ENCODE measurements at places on chromosomes 7 and 10.

- DNase-seq = no peak
Measured at GRCh38 chr7:50552921-50553320, 12.3 kb downstream of the DDC start.

DNA sequence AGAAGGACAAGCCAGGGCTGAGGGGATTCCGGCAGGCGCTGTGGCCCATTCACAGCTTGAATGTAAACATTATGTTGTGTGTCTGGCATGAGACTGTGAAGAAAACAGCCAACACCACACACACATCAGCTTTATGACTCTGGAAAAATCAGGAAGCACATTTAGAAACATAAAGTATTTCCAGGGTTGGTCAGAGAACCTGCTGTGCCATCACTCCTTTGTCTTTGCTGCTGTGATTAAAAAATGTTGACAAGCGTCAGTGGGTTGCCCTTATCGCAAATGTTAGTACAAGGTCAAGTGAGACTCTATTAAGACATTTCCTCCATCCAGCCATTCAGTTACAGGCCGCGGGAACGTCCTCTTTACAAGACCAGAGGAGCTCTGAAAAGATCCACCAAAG, 95.4 kb downstream of the TAX1BP1 start:
- DNase-seq = no peak

DNA sequence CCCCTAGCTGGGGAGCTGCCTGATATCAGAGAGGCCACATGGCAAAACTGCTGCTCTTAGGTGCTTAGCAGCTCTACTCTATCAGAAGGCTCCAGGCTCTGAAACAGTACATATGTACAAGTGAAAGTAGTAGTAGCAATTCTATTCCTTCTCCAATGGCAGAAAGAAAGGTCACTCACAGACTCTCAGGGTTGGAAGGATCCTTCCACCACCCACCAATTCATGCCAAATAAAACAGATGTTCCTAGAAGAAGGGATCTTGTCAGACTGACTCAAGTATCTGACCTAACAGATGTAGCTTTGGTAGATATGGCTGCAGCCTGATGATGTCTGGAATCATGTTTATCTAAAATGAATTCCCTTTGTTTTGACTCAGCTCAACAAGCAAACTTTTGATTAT, 8.0 kb upstream of the ALDH18A1 start:
- no peak for DNase-seq

- no peak for DNase-seq
Measured at GRCh38 chr10:76544789-76545188, 1092.8 kb downstream of the KCNMA1 start.

- no peak for DNase-seq
Measured at GRCh38 chr10:109862041-109862440, 61.3 kb downstream of the XPNPEP1 start.

GRCh38 chr10:131141207-131141606, 170.3 kb downstream of the TCERG1L start:
- no peak for DNase-seq

GRCh38 chr7:120337308-120337907, 64.4 kb downstream of the KCND2 start:
- DNase-seq = no peak

GRCh38 chr7:155969192-155969929, 157.1 kb upstream of the SHH start:
- no peak for DNase-seq

DNA sequence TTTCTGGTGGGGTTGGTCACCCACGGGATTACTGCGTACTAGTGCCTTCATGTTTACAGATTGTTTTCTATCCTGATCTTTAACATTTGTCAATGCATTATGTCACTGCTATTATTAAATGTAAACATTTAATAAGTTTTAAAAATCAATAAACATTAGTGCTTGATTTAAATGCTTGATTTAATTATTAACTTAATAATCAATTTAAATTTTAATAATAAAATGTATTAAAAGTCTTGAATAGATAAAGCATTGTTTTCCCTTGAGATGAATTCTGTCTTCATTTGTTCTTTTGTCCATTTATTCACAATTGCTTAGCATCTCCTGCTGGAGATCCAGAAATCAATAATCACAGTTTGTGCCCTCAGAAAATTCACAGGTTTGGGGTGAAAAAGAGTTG, 201.8 kb upstream of the HDAC9 start:
- no peak for DNase-seq

GRCh38 chr10:30510932-30511700, 77.1 kb downstream of the MAP3K8 start:
- DNase-seq = no peak

- no peak for DNase-seq
Measured at GRCh38 chr10:95877881-95878280, 29.9 kb upstream of the CC2D2B start.

DNA sequence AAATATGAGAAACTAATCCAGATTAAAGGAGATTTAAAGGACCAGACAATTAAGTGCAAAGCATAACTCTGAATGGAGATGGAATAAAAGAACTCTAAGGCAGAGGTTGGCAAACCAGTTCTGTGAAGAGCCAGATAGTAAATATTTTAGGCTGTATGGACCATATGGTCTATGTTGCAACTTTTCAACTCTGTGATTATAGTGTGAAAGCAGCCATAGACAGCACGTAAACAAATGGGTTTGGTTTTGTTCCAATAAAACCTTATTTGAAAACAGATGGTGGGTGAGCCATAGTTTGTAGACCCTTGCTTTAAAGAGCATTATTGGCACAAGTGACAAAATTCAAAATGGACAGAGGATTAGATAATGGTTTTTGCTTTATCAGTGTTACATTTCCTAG, 884.1 kb downstream of the CCSER2 start:
- DNase-seq = no peak

DNA sequence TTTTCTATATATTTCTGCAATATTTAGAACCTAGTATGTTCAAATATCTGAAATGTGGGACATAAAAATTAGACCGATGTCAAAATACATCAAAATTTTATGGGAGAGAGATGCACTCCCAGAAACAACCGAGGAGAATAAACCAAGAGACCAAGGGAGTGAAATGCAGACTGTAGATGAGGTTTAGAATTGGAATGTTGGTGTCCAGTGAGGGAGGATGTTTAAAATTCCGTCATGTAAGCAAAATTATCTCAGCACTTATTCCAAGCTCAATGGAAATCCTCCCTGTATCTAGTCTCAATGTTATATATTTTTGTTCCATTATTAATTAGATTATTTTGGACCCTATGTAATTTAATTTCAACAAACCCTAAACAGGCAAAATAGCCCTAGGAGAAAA, 61.9 kb upstream of the MAGI2 start:
- DNase-seq = no peak

- no peak for DNase-seq
Measured at GRCh38 chr7:113809581-113809980, 109.2 kb downstream of the PPP1R3A start.

DNA sequence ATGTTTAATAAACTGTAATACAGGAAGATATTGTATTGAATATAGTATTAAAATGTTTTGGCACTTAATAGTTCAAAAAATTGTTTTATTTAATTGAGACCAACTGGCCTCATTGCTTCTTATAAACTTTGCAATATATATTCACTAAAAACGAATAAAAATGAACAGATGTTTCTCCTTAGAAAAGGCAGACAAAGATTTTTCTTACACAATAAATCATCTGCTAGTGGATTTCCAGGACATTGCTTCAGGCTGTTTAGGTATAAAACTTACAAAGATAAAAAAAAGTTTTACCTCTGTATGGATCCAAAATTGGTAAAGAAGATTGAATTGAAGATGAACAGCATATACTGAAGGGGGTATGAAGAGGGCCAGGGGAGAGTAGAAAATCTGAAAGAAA, 143.6 kb downstream of the AGMO start:
- no peak for DNase-seq

GRCh38 chr7:52547308-52547910, 488.0 kb upstream of the POM121L12 start:
- no peak for DNase-seq

- DNase-seq = no peak
Measured at GRCh38 chr7:96416599-96416998, 94.7 kb upstream of the SLC25A13 start.

- no peak for DNase-seq
Measured at GRCh38 chr7:14937581-14937980, 35.0 kb upstream of the DGKB start.

DNA sequence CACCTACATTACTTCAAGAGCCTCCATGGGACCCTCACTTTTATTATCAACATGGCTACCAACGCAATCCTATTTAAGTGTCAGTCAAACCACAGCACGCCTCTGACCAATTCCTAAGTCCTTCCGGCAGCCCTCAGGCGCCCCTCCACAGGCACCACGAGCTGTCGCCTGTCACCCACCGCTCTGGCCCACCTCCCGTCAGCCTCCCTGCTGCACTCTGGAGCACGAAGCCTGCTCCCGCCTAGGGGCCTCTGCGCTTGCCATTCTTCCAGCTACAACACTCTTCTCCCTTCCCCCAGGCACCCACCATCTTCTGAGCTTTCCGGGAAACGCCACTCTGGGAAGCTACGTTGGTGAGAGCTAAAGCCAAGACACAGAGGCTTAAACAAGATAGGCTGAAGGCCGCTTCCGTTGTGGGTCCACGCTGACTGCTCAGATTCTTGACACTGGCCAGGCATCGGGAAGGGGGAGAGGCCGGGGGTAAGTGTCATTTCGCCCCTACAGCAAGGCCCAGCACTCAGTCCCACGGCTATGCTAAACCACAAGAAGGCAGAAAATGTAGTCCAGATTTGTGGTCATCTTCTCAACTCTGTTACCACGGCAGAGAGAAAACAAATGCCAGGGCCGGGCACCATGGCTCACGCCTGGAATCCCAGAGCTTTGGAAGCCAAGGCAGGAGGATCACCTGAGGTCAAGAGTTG, 56.7 kb downstream of the GNA12 start:
- DNase-seq = no peak

DNA sequence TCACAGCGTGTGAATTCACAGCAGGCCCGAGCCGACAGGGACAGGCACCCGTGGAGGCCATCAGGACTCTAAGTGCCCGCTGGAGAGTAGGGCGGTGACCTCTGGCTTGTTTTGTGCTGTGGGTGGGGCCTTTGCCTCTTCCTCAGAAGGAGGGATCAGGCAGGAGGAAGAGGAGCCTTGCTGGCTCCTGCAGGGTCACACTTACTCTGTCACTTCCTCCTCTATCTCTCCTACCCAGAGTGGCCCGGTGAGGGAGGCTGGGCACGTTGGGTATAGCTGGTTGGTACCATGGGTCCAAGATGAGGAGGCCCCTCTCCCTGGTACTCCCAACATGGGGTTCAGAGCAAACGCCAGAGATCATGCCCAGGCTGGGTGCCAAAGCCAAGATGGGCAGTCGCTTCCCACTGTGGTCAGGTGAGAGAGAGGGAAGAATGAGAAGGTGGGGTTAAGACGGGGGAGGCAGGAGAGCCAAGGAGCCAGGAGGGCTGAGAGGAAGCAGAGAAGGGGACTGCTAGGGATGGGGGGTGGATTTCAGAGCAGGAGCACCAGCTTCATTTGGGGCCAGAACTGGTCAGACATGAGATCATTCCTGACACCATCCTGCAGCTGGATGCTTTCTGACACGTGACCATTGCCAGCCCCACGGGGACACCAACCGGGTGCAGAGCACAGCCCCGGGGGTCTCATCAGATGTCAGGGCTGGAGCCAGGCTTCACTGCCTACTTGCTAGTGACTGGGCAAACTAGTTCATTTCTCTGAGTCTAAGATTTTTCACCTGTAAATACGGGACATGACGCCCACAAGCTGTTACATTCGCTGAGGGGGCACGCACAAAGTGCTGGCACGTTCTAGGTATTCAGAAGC, 54.8 kb upstream of the CACUL1 start:
- DNase-seq = no peak

DNA sequence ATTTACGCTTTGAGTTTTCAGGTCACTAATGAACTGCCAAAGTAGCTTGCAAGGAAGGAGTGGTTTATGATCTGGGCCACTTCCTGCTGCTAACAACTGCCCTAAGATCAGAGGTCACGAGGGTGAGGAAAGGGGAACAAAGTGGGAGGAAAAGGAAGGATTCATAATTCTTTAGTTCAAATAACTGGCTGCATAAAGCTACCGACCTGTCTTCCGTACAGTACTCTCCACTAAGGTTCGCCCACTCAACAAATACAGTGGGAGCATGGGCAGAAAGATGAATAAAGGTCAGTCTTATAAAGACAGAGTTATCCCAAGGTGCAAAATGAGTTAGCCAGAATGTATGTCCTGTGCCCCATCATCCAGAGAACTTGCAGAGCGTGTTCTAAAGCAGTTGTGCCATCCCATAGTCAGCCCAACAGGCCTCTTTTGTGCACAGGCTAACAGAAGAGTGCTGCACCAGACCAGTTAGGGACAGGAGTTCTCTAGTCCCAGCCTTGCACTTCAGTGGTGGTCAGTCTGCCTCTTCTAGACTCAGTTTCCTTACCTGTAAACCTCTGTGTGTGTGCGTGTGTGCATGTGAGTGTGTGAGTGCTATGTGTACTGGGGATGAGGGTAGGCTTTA, 65.9 kb downstream of the CREB3L2 start:
- no peak for DNase-seq

DNA sequence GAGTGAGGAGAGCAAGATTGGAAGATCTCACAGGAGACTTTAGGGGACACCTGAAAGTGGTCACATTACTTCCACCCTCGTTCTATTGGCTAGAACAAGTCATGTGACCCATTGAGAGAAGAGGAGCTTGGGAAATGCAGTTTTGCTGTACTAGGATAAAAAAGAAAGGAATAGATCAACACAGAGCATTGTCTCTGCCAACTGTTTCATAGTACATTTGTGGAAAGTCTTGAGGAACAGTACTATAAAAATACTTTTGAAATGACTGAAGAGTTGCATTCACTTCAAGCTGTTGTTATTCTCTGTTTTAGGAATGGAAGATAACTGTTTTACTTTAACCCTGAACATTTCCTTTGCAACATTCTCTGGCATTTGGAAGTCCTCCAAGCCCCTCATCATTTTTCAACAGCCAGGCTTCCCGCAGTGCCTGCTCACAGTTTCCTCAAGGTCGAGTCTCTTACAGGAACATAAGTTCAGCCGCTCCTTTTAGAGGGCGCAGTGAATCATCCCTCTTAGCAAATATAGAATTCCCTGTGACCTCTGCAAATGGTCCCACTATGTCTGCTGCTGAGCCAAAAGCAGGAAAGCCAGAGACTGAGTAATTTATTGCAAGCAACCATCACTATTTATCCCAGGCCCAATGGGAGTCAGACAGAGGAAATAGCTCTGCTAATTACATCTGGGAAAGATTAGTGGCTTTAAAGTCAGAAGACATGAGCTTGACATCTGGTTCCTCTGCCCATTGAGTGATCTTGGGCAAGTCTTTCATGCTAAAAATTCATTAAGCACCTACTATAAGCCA, 40.7 kb downstream of the MRPL32 start:
- DNase-seq = no peak

- no peak for DNase-seq
Measured at GRCh38 chr7:20424500-20424899, 93.8 kb downstream of the ITGB8 start.
